RWPE1 (cell line): ENCODE measurements at places on chromosomes 7 and 10.

- DNase-seq: no peak
Observed at GRCh38 chr7:113158756-113159155, 40.4 kb upstream of the SMIM30 start.

DNA sequence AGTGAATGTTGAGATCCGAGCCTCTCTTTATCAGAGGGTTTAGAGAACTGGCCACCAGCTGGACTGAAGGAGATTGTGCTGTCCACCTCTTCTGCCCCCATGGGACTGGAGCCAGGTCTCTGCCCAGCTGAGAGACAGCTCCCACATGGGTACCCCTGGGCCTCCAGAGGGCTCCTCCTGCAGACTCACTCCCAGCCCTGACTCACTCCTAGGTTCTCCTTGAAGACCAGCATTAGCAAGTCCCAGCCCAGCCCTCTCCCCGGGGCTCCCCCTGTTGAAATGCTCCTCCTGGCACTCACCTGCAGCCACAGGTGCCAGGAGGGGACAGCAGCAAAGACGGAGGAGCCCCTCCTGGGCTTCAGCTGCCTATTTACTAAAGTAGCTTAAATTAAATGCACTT lies 126.9 kb downstream of the CXCL12 start:
- no peak for DNase-seq

- no peak for DNase-seq
Observed at GRCh38 chr10:129617768-129618167, 150.7 kb downstream of the MGMT start.

GRCh38 chr10:130246113-130246512 lies 109.9 kb downstream of the GLRX3 start:
- DNase-seq: no peak

GRCh38 chr10:34157501-34157900 lies 657.6 kb downstream of the PARD3 start:
- DNase-seq: no peak

DNA sequence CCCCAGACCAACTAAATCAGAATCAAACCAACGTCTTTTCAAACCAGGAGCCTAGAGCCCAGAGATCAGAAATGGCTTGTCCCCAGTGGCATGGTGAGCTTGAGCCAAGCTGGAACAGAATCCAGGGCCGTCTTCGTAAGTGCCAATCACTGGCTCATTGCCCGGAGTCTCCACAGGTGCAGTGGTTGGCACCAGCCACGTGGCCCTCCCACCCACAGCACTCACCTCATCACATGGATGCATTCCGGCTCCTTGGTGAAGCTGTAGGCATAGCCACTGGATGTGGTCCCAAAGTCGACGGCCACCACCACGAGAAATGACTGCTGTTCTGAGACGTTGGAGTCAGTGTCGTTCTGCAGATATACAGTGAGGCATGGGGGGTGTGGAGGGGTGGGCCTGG lies 37.4 kb downstream of the HSPA12A start:
- DNase-seq: no peak
